ENCODE measurements at places on chromosomes 11 and 22. TPM values are rescaled to one million over a fixed set of nuclear protein-coding genes. Genes with fewer than 3 reads are reported as not detected.

- DNase-seq = no peak
Observed at GRCh38 chr11:1497600-1497999, 11.0 kb upstream of the MOB2 start.

- DNase-seq = no peak
Observed at GRCh38 chr22:31092161-31092560, 11.0 kb downstream of the SMTN start.

GRCh38 chr11:113204280-113204679 lies 110.1 kb upstream of the TTC12 start:
- DNase-seq = no peak

GRCh38 chr22:45518580-45518991 lies 15.9 kb downstream of the FBLN1 start:
- DNase-seq = no peak

DNA sequence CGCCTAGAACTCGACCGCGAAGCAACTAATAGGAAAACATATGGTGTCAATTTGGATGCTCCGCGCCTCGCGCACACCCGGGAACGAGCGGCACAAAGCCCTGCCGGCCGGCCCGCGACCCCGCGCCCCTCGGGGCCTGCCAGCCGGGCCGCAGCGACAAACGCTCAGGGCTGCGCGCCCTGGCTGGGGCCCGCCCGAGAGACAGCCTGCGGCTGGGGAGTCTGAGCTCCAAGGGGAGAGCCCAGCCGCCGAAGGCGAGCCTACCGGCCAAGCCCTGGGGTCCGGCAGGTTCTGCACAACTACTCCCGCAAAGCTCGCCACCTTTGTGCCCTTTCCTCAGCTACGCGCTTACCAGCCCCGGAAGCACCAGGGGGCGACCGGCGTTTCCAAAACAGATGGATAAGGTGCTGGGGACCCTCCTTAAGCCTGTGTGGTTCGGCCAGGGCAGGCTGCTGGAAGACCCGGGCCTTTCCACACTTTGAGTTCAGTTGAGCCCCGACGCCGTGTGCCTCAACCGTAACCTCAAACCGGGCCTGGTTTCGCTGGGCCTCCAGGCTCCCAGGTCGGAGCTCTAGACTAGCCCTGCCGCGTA lies 6.0 kb downstream of the PAX6 start:
- no peak for DNase-seq

DNA sequence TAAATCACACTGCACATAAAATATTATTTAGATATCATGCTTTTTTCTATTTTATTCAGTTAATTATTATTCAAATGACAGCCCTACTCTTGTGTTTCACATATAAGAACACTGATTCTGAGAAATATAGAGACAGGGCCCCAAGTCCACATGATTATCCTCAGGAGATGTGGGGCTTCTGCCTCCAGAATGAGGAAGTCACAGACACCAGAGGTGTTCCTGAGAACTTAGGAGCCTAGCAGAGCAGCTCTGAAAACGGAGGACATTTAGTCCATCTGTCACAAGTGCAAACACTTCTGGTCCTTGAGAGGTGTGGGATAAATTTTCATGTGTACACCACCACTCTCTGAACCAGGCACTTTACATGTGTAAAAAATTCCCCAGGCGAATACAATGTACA lies 26.2 kb downstream of the TRIM66 start:
- DNase-seq = no peak

DNA sequence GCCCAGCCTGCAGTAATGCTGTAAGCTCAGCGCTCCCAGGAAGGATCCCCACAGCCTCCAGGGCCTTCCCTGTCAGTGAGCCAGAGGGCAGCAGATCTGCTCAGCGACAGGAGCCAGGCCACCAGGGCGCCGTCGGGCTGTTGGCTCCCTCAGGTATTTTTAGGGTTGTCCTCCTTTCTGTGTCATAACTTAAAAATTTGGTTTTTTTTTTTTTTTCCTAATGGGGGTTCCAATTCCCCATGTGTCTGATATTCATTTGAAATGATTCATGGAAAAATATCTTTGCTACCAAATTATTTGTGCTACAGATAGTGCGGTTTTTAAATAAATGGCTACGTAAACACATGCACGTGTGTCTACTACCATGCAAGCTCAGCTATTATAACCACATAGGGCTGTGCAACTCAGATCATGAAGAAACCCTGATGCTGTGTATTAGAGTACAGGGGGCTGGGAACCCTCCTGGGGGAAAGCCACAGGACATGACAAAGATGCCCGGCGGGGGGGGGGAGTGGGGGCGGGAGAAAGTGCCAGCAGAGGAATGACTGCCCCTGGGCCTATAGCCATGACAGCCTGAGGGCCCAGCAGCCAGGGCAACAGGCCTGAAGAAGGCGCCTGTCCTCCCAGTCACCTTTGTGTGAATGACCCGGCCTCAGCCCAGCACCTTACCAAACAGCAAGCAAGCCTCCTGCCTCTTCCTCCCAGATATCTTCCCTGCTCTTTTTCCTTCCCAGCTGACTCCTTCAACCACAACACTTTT lies 89.3 kb downstream of the NAT10 start:
- no peak for DNase-seq

The CD3G gene
- not detected for total RNA-seq

The CRYBB1 gene
- total RNA-seq = not detected

The MCM5 gene
- total RNA-seq = 178 TPM

The IL18 gene
- total RNA-seq = 0.99 TPM

The POLR2F gene
- total RNA-seq = 95.3 TPM

The SULT4A1 gene
- total RNA-seq = 0.26 TPM

GRCh38 chr11:1780700-1781592 lies 17.2 kb upstream of the CTSD start:
- no peak for DNase-seq

The CCDC89 gene
- not detected for total RNA-seq

GRCh38 chr11:74681686-74682651 lies 49.3 kb downstream of the CHRDL2 start:
- DNase-seq = no peak

DNA sequence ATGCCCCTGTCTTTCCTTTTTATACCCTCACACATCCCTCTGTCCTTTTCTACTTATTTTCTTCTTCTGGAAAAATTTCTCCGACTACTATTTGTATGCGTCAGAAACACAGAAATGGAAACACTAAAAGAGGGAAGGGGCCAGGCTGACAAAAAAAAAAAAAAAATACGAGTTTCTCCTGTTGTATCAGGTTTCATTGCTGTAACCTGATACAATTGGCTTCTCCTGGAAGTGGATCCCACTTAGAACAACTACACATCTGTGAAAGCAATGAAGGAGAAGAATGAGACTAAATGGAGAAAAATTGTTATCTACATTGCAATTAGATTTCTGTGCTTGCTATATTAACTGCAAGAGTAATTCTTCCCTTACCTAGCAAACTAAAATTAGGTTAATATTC lies 393.9 kb downstream of the GUCY1A2 start:
- no peak for DNase-seq

DNA sequence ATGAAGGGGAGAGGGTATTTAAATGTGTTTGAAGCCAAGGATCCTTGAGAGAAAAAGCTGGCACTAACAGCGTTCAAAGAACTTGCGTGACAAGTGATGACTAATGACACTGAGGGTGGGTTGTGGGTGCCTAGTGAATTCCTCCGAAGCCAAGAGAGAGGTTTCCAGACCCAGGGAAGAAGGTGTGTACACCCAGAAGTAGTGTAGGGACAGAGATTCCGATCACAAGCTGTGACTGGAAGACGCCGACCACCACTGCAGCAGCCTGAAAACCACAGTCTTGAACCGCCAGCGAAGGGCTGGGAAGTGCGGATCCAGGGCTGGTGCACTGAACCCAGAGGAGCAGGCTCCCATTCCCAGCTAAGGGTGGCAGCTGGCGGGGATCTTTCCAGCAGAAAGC lies 9.5 kb downstream of the PPARA start:
- no peak for DNase-seq

DNA sequence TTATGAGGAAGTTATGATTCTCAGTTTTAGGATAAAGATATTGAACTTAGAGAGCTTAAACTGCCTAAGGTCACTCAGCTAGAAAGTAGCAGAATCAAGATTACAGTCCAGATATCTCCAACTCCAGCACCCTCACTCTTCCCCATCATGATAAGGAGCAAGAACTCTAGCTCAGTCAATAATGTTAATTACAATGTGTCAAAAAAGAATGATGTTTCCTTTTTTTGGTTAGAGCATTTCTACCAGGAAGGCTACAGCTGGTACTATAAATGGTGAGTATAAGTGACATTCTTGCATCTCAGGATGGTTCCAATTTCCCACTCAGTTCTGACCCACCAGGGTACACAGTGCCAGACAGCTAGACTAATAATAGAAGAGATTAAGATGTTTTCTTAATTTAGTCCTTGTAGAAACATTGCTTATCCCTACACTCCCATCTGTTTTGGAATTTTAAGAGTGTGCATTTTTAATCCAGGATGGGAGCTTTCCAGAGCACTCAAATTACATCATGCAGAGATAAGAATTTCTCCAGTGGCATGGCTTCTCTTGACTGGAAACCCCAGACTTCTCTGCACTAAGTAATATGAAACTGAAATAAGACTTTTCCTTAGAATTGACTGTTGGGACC lies 21.6 kb upstream of the BBOX1 start:
- DNase-seq = no peak

The P2RY6 gene
- total RNA-seq = 0.13 TPM

DNA sequence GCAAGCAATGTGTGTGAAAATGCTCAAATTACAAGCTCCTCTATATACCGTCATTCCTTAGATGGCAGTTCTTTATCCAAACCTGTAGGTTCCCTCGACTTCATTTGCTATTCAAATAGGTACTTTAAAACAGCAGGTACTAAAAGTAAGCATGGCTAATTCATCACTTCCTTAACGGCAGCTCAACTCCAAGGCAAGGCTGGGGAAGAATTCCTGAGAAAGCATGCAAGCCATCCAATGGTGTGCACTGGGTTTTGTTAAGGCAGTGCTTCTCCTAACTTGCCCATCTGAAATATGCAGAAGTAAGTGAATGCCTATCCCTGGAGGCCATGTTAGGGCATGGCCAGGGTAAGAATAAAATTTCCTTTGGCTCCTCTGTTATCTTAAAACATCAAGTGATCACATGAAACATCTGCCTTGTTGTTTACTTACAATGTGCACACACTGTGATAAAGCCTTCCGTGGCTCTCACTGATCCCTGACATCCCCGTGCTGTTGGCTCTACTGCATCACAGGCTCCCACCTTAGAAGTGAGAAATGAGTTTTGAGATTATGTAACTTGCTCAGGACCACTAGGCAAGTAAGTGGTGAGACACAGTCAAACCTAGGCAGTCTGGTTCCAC lies 52.1 kb downstream of the SMCO4 start:
- no peak for DNase-seq

DNA sequence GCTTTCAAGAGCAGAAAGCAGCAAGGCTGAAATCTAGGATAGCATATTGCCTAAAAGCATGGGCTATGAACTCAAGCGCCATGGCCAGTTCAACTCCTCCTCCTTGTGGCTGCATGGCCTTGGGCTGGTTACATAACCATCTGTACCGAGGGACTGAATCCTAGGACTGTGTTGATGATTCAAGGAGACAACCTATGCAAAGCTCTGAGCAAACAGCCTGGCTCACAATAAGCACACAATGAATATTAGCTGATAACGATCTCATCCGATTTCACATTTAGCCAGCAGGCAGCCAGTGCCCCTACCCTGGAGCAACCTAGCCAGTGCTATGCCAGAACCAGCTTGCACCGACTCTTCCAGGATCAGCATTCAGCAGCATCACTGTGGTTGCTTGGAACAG lies 698.4 kb downstream of the TBC1D22A start:
- DNase-seq = no peak

DNA sequence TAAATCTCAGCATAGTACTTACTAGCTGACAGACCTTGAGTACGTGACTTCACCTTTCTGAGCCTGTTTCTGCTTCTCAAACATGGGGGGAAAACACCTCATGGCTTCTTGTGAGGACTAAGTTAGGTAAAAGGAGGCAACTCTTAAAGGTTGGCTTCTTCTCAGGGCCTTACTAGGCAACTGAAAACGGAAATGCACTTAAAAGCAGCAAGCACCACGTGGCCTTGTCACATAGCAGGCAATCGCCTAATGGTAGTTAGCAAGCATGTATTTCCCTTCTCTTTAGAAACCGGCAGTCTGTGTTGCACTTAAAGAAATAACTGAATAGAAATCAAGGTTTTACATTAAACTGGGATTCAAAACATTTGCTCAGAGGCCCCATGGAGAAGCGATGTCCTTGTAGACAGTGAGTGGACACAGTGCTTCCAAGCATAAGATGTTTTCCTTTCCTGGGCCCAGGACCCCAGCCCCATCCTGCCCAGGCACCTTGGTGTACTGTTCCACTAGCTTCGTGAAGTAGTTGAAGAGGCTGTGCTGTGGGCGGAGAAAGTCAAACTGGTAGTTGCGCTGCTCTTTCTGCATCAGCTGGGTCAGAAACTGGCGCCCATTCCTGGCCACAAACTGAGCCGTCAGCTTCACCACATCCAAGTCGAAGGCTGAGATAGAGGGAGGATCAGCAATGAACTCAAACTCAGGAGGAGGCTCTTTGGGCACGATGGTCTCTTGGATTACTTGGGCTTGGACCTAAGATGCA lies 12.1 kb downstream of the SF3A1 start:
- no peak for DNase-seq

DNA sequence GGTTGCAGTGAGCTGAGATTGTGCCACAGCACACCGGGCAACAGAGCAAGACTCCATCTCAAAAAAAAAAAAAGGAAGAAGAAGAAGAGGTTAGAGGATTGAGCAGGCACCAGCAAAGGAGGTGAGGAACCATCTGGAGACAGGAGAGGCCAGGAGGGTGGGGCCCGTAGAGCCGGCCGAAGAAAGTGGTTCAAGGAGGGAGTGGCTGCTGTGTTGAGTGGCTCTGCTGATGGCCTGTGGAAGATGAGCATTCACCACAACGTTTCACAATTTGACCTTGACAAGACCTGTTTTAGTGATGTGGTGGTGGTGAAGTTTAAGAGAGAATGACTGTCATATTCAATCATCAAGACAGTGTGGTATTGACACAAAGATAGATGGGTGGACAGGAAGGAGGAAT lies 6.8 kb upstream of the CTSD start:
- no peak for DNase-seq

DNA sequence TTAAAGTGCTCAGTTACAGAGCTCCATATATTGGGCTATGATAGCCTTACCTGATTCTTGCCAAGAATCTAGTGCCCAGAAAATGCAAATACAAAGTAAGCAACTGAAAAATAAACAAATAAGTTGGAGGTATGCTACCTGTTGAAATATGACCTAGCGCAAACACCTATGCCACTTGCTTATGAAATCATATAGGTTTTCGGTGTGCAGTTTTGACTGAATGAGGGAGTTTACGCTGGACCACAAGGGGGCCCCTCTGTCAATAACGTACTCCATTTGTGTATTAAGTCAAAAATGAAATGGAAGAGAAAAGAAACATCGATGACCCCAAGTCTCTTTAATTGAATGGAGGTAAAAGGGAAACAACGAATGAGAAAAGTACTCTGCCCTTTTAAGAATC lies 84.9 kb upstream of the TRIM77 start:
- DNase-seq = no peak

The MLC1 gene
- not detected for total RNA-seq

DNA sequence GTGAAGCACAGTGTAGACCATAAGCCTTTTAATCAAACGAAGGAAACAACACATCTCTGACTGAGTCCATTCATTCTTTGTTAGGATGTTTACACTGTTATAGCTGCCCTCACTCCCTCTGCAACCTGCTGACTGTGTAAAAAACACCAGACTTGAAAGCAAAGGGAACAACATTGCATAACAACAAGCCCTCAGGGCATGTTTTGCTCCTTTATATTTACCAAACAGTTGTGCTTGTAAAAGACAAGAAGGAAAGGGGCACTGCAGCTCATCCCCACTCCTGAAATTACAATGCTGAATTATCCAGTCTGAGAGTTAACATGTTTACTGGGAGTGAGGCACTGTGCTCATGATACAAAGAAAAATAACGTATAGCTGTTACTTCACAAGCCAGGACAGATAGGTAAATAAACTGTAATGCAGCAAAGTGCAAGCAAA lies 46.4 kb downstream of the RAB30 start:
- DNase-seq = no peak

Measured in pulmonary artery endothelial cell (primary cell).